Camera-type eye (tissue), 1 donor: ENCODE measurements at places on chromosomes 6 and 20. TPM values are rescaled to one million over a fixed set of nuclear protein-coding genes. Genes with fewer than 3 reads are reported as not detected.

The TRIM40 gene
- not detected for total RNA-seq

The ARMC12 gene
- 0.38 TPM for total RNA-seq

The BTNL2 gene
- total RNA-seq: not detected

The KCNQ5 gene
- total RNA-seq: 2.7 TPM

The NHSL1 gene
- total RNA-seq: 46.6 TPM

The ZNF165 gene
- 0.82 TPM for total RNA-seq

The DNMT3B gene
- total RNA-seq: 10.0 TPM

The ANGPT4 gene
- 0.60 TPM for total RNA-seq

The DSN1 gene
- total RNA-seq: 13.9 TPM

The ROS1 gene
- total RNA-seq: not detected

The HCK gene
- total RNA-seq: 4.9 TPM

The YIPF3 gene
- 118 TPM for total RNA-seq

The EPPIN gene
- total RNA-seq: not detected

The MYB gene
- 39.5 TPM for total RNA-seq

The CTAGE9 gene
- total RNA-seq: not detected

The RAD21L1 gene
- total RNA-seq: 0.38 TPM

The GSTA3 gene
- total RNA-seq: not detected

The LAMA2 gene
- total RNA-seq: 72.8 TPM

The APOM gene
- total RNA-seq: 1.0 TPM

The HFE gene
- 5.2 TPM for total RNA-seq

The ASXL1 gene
- total RNA-seq: 96.7 TPM

The TSPO2 gene
- not detected for total RNA-seq

The GPR6 gene
- not detected for total RNA-seq

The PDYN gene
- not detected for total RNA-seq
